ENCODE measurements at places on chromosomes 7 and 10.

GRCh38 chr7:32091608-32092210 is 21.5 kb upstream of the PDE1C start:
- no peak for DNase-seq

DNA sequence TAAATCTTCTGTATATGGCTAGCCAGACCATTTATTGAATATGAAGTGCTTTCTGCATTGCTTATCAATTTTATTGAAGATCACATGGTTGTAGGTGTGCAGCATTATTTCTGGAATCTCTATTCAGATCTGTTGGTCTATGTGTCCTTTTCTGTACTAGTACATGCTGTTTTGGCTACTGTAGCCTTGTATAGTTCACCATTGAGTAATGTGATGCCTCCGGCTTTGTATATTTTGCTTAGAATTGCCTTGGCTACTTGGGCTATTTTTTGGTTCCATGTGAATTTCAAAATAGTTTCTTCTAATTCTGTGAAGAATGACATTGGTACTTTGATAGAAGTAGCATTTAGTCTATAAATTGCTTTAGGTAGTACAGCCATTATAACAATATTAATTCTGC is 1187.2 kb downstream of the XPNPEP1 start:
- no peak for DNase-seq

DNA sequence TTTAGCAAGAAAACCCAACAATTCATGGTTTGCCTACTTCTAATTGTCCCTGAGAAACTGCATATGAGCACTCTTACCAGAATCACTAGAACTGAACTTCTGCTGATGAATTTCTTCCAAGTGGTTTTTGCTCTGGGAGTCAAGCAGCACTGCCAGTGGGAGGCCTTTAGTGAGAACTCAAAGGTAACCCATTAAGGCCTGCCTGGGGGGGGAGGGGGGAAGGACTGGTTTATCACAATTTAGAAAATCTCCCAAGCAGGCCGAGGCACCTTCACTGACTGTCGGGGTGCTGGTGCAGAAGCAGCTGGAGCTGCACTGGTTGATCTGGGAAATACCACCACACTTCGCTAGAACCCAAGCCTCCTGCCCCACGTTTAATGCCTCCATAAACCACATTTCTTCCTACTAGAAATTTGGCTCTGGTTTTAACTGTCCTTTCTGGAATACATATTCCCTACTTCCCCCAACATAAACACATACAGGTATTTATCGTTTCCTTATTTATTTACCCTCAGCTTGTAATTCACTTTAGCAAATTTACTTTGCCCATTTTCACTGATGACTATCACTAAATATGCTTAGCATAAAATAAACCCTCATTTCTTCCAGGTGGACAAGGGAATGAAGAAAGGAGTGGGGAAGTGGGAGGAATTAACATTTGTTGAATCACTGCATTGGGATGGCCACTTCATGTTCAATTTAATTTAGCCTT is 14.2 kb downstream of the ANK3 start:
- DNase-seq, result no peak

DNA sequence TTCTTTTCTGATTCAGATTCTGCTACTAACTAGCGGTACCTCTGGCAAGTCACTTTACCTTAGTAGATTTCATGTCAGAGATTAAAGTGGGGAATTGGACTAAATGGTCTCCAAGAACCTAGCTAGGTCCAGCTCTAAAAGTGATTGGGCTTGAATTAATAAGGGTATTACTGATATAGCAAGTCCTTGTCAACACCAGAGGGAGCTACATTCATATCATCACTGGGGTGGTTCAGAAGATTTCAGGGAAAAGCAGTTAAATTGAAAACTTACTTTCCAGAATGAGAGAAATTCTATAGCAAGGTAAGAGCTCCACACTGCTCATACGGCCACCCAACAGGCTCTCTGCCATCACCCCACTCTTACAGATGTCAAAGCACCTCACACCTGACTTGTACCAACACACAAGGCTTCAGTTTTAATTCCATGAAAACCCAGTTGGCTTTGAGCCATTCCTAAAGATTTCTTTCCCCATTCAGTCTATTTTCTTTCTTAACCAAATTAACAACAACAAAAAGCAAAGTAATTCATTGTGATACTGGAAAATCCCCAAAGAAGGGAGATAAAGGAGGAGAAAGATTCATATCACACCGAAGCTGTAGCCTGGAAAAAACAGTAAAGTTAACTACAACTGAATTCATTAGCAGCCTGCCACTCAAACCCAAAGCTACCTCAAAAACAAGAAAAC is 38.0 kb upstream of the SPOCK2 start:
- DNase-seq, result peak; percentile 30

DNA sequence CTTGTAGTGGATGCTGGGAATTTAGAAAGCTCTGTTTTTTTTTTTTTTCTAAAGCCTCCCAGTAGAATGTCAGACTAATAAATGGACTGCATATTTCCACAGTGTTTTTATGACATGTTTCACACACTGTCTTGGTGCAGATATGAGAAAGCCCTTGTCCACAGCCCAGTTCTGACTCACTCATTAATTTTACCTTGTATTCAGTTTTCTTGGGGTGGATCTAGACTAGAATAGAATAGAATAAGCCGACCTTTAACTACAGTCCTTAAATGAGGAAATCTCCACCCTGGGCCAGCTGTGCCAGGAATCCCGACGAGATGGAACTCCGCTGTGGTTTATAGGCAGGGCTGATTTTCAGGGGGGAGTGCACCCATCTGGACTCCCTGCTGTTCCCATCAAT is 274.7 kb downstream of the NRG3 start:
- no peak for DNase-seq

- no peak for DNase-seq
Measured at GRCh38 chr7:33452805-33453502, 323.6 kb downstream of the BBS9 start.

- DNase-seq, result no peak
Measured at GRCh38 chr10:33386926-33387325, 52.5 kb upstream of the NRP1 start.

DNA sequence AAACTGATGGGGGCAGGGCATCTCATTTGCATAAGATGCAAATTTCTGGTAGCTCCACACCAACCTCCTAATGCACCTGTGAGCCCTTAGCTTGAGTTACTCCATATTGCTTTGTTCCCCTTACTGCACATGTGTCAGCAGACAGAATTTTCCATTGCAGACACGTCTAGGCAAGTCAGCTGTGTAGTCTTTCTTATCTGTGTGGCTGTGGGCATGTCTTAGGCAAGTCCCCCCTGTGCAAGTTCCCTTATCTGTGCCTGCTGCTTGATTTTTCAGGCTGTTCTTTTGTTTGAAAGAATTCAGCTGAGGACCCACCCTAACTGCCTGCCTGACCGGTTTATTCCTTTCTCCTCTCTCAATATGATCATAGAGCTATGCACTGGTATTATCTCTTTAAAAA is 28.5 kb upstream of the TRIM24 start:
- DNase-seq, result no peak

DNA sequence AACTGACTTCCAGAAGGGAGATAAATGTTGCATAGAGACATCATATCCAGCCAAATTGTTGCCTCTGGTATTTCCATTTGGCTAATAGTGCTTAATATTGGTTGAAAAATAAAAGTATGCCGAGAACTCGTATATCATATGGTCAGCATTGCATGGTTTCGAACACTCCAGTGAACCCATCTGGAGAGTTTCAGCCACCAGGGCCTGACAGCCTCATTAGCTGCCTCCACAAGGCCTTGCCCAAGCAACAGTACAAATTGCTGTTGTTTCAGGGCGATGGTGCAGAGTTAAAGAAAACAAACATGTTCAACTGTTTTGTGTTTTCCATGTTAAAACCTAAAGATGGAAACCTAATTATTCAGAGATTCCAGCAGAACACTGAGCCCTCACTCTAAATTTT is 28.5 kb downstream of the NRG3 start:
- DNase-seq, result no peak

DNA sequence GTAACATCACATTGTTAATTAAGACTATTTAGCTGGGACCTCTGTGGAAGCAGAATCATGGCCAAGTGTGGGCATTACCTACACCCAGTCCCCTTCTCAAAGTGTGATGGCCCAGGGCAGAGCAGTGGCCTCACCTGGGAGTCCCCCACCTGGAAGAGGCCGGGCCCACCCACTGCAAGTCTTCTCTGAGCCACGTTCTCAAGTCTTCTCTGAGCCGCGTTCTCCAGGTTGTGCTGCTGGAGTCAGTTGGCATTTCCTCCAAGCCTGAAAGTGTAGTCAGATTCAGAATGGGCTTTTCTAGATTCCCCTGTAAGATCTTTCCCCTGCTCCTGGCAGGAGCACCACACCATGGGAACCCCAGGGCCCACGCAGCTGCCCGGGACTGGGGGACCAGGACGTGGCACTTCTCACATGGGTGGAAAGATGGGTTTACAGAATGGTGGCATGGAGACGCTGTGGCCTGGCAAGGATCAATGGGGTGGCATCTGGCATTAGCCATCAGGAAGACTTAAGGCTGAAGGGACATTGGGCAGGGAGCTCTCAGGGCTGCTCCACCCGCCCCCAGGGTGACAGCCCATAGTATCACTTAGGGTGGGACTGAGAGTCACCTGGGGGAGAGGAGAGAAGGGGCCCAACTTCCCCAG is 68.0 kb downstream of the MKI67 start:
- no peak for DNase-seq

- DNase-seq, result no peak
Measured at GRCh38 chr10:86301971-86302370, 64.6 kb downstream of the GRID1 start.

GRCh38 chr7:66255534-66256100 is 50.5 kb downstream of the TPST1 start:
- no peak for DNase-seq

DNA sequence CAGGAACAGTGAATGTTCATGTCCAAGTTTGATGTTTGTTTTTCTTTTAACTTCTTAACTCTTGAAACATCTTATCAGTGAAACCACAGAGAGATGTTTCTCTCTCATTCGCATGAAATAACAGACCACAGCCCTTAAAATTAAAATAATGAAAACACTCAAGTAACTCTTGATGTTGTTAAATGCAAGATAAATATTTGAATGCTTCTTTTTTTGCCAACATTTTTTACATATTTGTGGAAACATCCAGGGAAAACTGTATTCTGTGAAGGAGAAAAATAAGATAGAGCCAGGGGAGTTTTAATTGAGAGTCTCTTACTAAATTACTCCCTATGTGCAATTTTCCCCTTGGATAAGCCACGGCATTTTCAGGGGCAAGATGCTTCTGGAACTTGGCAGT is 361.8 kb upstream of the MGMT start:
- DNase-seq, result no peak

DNA sequence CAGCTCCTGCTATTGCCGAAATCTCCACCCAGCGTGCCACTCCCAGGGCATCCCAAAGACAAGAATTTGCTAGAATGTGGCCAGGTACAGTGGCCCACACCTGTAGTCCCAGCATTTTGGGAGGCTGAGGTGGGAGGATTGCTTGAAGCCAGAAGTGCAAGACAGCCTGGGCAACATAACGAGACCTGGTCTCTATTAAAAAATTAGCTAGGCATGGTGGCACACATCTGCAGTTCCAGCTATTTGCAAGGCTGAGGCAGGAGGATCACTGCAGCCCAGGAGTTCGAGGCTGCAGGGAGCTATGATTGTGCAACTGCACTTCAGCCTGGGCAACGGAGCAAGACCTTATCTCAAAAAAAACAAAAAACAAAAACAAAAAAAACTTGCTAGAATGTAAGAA is 73.3 kb upstream of the LYZL2 start:
- no peak for DNase-seq

- peak; percentile 53 for DNase-seq
Measured at GRCh38 chr10:133276435-133277201, at the start of gene ADAM8. Gene ADAM8 (minus strand): TSS chr10:133276868. CDS start chr10:133276817, 51 bp downstream.

- DNase-seq, result no peak
Measured at GRCh38 chr10:69885379-69886013, 83.8 kb downstream of the COL13A1 start.

DNA sequence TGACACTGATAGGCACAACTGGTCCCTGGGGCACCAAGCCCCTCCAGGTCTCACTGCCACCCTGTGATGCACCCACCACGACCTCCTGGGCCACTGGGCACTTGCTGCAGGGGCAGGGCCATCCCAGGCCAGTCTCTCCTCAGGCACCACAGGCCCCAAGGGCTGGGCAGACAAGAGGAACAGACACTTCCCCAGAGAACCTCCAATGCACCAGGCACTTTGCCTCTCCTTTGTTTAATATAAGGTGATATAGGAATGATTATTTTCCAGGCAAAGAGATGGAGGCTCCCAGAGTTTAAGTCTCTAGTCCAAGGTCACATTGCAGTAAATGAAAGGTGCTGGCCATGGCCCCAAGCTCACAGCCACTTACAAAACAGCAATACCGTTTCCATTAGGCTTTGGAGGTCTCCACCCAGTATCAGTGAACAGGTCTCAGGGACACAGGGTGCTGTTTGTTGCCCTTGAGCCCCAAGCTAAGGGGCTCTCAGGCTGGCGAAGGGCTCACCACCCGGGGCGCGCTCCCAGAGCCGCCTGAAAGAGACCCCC is 4.5 kb downstream of the DEPP1 start:
- DNase-seq, result no peak

DNA sequence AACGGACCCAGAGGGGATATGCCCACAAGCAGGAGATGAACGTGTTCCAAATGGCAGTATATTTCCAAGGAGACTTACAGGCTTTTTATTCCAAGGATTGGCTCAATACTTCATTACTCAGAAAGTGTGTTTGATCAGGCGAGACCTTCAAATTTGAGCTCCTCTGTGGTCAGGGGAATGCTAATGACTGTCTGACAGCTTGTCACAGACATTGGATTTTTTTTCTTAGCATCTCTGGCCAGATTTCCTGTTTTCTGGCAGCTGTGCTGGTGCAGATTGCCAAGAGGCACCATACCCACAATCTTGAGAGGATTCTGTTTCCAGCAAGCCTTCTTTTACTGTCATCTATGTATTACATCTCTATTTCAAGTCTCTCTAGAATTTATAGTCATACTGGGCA is 93.8 kb downstream of the C1GALT1 start:
- DNase-seq, result no peak

DNA sequence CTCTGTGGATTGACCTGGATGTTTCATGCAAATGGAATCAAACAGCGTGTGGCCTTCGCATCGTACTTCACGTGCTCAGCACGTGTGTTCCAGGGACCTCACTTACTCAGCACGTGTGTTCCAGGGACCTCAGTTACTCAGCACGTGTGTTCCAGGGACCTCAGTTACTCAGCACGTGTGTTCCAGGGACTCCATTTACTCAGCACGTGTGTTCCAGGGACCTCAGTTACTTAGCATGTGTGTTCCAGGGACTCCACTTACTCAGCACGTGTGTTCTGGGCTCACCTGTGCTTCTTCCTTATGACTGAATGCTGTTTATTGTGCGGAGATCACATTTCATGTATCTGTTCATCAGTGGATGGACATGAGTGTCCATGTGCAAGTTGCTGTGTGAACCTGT is 22.0 kb downstream of the INPP5A start:
- DNase-seq, result no peak

GRCh38 chr10:49164559-49165188 is 23.5 kb downstream of the TMEM273 start:
- DNase-seq, result peak; percentile 58

Measured in D341Med (cell line).